Activated T-cell treated with anti-CD3 and anti-CD28 coated beads for 48 hours (primary cell): ENCODE measurements at places on chromosomes 2 and 18.

- DNase-seq, result no peak
These were observed 30.2 kb upstream of the TYMS start for GRCh38 chr18:627231-627630.

DNA sequence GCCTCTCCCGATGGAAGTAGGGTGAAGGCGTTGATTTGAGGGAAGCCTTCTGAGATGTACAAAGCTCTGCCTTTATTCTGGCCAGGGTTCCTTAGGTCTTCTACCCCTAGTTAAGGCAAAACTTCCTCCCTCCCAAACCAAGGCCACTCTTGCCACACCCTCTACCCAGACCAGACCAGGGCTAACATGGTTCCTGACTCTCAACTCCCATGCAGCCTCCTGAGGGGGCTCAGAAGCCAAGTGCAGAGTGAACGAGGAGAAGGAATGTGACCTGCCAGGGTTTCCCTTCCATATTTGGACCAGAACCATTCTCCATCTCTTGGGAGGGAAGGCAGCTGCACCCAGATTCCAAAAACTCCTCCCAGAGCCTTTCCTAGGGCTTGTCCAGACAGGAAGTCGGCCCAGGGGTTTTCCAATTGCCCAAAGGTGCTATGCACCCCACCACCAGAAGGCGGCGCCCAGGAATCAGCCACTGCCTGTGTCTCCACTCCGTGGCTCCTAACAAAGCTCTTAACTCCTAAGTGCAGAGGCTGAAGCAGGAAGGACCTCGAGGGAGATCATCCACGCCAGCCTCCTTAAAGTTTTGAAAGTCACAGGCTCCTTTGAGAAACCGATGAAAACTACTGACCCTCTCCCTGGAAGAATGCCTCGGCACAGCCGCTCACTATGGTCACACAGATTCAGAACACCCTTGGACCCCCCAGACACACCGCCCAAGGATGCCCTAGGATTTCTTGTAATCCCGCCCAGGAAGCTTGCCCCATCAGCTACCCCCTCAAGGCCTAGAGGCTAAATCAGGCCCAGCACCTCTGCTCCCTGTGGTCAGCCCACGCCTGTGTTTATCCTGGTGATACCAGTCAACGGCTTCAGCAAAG is 157.8 kb downstream of the SMAD2 start:
- DNase-seq, result peak; percentile 68

- DNase-seq, result no peak
These were observed 79.0 kb upstream of the TRIB2 start for GRCh38 chr2:12637754-12638153.

DNA sequence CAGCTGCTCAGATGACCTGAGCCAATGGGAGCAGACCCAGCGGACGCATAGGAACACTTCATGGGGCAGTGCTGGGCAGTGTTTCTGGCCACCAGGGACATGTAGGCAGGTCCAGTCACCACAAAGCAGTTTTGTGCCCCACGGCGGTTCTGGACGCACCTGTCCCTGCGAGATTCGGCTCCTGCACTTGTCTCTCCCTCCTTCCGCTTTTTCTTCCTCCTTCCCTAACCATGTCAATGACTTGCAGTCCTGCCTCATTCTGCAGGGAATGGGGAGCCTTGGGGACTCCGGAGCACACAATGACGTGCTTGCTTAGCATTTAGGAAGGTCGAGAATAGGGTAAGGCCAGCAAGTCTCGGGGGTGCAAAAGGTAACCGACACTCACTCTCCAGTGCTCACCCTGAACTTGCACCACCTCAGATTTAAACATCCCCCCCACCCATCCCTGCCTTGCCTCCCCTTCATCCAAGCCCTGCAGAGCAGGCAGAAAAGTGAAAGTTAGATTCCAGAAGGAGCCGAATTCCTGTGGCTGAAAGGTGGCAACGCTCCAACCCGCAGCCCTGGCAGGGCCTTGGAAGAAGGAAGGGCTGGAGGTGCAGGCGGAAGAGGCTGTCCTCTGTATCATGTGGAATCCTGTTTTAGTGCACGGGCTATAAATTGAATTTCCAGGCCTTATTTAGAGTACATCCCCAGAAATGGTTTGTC is 40.5 kb upstream of the ATG16L1 start:
- DNase-seq, result no peak

- no peak for DNase-seq
These were observed 268.2 kb downstream of the RPIA start for GRCh38 chr2:88959480-88960204.

GRCh38 chr2:232593982-232594381 is 39.4 kb upstream of the EFHD1 start:
- DNase-seq, result no peak

- no peak for DNase-seq
These were observed 41.6 kb downstream of the DDX1 start for GRCh38 chr2:15633043-15633970.

DNA sequence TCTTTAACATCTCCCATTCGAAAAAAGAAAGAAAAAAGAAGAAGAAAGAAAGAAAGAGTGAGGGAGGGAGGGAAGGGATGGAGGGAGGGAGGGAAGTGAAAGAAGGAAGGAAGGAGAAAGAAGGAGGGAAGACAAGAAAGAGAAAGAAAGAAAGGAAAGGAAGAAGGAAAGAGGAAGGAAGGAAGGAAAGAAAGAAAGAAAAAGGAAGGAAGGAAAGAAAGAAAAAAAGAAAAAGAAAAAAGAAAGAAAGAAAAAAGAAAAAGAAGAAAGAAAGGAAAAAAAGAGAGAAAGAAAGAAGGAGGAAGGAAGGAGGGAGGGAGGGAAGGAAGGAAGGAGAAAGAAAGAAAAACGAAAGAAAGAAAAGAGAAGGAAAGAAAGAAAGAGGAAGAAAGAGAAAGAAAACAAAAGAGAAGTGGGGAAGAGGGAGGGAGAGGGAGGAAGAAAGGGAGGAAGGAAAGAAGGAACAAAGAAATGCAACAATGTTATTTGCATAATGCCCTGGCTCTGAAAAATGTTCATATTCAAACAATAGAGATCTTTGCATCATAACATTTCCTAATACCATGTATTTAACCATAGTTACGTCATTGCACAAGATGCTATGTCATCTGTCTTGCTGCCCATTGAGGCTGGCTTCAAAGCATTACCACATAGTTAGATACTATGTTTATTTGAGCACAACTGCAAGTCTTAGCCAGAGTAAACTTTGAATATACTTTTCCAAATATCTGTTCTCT is 550.6 kb downstream of the DSC3 start:
- no peak for DNase-seq

DNA sequence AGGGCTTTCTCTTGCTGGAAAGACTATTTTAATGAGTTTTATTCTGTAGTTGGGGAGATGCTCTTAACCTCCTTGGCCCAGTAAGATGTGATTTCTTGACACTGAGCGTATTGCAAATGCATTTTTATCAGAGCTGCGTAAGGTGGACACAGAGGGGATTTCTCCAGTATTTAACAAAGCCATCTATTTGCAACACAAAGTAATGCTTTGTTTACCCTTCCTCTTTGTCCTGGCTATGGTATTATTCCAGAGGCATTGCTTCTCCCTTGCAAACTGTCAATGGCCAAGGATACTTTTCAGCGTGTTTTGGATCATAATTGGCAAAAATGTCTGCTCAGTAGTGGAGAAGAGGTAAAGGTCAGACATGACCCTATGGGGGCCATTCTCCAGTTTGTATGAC is 90.8 kb upstream of the PIK3C3 start:
- no peak for DNase-seq

- no peak for DNase-seq
These were observed 887.2 kb upstream of the KLHL29 start for GRCh38 chr2:22497789-22498188.

DNA sequence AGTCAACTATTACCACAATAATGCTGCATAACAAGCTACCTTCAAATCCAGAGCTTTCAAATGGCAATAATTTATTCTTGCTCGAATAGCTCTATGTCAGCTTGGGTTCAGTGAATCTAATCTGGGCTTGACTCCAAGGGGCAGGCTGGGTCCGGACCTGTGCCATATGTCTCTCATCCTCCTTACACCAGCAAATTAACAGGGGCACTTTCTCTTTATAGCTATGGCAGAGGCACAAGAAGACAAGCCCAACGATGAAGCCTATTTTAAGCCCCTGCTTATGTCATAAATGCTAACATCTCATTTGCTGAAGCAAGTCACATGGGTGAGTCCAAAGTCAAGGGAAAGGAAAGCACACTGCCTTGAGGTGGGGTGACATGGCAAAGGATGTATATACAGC is 13.3 kb upstream of the ZNF521 start:
- no peak for DNase-seq

GRCh38 chr2:160034396-160034795 is 28.0 kb downstream of the PLA2R1 start:
- DNase-seq, result no peak

DNA sequence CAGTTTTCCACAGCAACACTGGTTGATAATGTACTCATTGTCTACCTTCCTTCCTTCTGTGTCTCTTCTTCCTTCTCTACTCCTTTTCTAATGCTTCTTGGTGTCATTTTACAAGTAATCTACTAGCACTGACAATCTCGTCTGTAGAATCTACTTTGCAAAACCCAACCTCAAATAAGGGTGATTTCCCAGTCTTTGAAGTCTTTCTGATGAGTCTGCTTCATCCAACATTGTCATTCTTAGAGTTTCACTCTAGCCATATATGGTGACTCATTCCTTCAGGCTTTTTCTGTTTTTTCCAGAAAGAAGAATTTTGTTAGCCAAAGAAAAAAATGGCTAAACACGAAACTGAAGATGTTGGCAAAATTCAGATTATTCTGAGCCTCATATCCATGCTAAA is 288.7 kb downstream of the MBD2 start:
- no peak for DNase-seq

DNA sequence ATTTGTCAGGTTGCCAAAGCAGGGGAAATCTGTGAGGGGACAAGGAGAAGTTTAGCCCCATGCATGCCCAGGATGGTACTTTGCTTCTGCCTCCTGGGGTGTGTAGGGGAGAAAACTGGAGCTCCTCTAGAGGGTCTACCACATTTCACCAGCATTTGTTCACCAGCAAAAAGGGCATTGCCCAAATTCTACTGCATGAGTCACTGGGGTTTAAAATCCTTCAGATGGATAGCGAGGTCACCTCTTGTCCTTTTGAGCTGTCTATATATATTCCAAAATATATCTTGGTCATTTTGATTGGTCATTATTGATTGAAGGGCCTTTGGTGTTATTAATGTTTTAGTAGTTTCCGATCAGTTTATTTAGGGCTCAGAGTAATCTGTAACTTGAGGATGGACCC is 18.7 kb downstream of the FHOD3 start:
- no peak for DNase-seq
